A673 (cell line): ENCODE measurements at places on chromosomes 2 and 18. TPM values are rescaled to one million over a fixed set of nuclear protein-coding genes. Genes with fewer than 3 reads are reported as not detected.
A peak's percentile ranks its signal among the peaks of the same experiment; 100 is the strongest.

BIRC6 gene
- total RNA-seq = 73.5 and 75.9 TPM in 2 replicates

GRCh38 chr2:14722904-14723570, 90.5 kb downstream of the LRATD1 start:
- no peak for DNase-seq

DNA sequence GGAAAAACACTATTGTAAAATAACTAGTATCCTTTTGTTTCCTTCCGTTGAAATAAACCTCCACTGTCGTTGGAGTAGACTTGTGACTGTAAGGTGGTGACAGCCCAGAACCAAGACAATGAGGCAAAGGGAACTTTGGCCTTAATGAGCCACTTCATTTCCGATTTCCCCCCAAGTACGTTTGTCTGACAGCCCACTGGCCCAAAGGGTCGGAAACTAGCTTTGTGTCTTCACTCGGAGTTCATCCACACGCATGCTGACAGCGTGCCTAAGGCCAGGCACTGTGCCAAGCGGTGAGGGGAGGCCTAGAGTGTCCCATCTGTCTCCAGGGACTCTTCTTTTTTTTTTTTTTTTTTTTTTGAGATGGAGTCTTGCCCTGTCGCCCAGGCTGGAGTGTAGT, 21.0 kb downstream of the HJURP start:
- DNase-seq = peak; percentile 42

DNA sequence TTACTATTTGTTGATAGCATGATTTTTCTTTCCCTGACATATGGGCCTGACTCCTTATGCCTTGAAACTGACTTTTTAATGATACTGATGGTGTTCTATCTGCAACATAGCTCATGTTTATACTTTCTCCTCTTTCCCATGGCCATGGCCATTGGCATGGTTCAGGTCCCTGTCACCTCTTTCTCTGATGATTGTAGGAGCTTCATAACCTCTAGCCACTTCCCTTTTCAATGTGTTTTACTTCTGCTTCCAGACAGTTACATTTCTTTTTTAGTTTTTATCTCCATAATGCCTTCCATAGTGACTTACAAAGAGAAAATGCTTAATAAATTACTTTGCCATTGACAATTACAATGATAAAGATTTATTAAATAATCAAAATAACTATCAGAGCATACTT, 177.9 kb upstream of the SETBP1 start:
- DNase-seq = no peak

DNA sequence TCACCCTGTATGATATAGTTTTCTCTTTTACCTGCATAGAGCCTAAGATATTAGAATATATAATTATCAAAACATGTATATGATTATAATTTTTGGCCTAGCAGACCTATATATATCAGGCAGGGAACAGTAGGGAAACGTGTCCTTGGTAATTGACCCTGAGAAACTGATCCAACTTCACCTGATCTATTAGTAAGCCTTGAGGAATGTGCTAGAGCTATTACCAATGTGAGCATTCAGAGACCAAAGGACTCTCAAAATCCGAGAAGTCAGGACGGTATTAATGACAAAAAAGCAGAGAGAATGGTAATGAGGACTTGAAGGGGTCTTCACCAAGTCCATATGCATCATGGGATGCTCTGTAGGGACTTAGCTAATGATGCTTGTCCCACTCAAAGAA, 571.9 kb downstream of the CPS1 start:
- no peak for DNase-seq

DNA sequence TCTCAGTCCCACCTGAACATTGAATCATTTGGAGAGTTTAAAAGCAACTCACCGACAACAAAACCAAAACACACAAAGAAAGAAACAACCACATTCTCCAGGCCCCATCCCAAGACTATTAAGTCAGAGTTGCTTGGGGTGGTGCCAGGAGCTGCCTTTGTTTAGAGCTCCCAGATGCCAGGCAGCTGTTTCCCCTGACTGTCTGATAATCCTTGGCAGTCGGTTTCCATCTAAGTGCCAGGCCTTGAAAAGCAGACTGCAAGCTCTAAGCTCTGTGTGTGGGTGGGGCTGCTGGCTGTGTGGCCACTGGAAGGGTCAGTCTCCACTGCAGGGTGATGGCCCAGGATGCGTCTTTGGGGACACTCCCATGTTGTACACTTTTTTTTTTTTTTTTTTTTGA, 255.3 kb upstream of the AGAP1 start:
- peak; percentile 91 for DNase-seq

ZNF892 gene
- 7.2 and 8.2 TPM in 2 replicates for total RNA-seq

DNA sequence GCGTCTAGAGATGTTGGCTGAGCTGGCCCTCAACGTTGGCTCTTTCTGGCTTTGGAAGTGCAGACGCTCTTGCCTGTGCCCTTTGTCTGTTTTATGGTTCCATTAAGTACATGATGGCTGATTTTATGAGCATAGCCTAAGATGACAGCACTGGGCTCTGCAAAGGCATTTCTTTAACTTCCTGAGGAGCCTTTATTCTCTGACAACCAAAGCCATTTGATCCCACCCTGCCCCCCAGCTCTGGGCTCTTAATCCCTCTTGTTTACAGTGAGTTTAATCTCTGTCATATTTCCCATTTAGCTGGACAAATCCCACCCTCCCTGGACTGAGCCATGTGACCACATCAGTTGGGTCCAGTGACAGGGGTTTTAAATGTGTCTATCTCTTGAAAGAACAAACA, 195.9 kb downstream of the ACKR3 start:
- no peak for DNase-seq

DNA sequence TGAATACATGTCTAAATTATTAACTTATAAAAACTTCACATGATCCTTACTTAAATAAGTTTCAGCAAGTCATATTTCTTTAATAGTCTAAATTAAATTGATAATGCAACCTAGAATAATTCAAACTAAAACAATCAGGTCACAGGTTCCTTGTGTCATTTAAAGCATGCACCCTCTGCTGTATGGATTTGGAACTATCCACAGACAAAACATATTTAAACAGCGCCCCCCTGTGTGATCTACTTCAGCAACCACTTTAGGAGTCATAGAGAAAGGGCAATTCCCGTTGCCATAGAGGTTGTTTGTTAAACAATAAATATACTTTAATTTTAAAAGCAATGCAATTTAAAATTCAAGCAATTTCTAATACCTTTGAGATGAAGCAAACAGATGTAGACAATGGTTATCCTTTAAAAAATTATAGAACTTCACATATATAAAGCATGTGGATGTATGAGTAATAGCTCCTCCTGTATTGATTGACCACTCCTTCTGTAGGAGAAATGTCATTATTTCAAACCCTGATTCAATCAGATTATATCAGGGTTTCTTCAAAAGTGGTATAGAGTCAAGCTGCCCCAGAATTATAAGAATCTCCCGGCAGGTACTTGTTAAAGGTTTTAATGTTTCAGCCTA, 21.2 kb downstream of the GRB14 start:
- peak; percentile 84 for DNase-seq

LOXHD1 gene
- 25.5 and 26.4 TPM in 2 replicates for total RNA-seq

DNA sequence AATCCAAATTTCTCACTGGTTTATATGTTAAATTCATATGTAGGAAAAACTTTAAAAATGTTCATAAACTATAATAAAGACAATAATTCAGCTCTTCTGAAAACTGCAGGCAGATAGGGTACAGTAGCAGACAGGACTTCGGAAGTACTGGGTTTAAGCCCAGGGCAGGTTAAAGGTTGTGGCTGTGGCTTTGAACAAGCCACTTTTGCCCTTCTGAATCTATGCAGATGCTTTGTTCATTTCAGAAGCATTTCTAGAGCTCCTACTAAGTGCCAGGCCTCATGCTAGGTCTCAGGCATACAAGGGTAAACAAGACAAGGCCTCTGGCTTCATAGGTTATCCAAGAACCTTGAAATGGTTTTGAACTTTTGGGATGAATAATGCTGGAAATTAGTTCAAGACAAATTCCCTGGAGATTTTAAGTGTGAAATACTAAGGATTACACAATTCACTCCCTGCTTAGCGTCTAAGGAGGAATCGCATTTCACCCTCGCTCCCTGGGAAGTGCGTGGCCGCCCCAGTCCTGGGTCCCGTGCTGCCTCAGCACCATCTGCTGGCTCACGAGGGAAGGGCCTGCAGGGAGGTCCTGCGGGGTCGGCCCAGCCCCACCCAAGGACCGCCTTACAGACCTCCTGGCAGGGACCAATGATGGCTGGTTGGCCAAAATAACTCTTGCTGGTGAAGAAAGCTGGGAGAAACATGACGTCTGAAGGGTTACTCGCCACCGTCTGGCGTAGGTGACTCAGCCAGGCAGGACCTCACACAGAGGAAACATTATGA, 67.7 kb upstream of the L3MBTL4 start:
- DNase-seq = peak; percentile 3

DNA sequence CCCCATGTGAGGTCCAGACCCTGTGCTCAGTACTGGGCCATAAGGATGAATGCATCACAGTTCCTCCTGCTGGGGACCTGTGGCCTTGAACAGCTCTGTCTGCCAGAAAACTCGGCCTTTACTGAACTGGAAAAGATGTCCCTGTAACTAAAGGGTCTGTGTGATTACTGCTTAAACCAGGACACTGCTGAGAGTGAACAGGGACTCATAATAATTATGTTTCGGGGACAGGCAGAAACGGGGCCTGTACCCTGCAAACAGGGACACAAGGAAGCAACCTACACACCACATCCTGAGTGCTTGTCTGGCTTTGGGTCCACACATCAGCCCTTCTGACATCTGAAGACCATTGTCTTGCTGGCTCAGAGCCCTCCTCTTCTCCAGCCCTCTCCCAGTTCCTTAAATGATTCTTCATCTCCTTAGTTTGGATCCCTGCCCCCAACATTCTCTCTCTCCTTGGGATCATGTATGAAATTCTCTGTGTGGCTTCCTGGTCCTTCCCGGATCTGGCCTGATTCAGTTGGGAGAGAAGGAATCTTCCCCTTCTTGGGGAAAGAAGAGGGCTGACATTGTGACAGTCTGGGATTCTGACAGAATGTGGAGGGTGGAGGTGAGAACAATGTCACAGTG, 248.0 kb downstream of the MYCN start:
- no peak for DNase-seq

DNA sequence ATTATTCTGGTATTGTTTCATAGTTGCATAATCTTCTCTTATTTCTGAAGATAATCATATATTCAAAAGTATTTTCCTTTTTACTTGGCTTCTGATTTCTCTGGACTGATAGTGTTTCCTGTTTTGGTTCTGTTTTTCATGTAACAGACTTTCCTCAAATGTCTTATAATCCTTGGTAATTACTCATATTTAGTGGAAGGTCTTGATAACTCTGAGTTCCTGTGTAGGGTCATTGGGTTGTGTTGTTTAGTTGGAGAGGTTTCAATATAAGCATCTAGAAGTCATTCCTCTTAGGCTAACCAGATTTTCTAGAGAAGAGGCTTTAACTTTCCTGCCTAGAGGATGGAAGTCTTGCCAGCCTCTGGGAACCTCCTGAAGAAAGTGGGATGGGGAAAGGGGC, 23.8 kb downstream of the MFSD6 start:
- DNase-seq = no peak

- DNase-seq = peak; percentile 88
Observed at GRCh38 chr2:238425979-238426567, 654 bp upstream of the ASB1 start.

DNA sequence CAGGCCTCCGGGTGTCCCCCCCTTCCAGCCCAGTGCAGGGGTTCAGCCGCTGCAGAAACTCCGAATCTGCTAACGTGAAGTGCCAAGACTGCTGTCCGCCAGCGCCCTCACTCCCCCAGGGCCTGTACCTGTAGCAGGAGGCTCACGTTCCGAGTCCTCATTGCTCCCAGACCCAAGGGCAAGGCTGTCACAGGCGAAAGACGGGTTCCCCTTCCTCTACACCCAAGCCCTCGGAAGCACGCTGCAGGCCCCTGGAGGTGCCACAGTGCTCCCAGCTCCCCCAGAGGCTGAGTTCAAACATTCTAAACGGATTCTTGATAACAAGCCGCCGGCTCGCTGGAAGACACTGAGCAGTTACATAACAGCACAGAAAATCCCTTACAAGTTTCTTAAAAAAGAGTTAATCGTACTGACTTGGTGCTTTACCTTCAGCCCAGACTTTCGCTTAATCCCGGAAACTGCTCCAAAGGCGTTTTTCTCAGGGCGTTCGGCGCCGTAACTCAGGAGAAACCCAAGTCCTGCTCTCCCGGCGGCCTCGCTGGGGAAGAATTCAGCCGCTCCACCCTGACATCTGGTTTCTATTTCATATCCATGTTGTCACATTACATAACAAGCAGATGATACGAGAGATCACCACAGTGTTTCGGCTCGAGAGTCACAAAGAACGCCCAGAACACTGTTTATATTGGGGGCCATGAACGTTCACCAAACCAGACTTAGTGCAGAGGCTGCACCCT, 92.0 kb downstream of the HDAC4 start:
- no peak for DNase-seq

DNA sequence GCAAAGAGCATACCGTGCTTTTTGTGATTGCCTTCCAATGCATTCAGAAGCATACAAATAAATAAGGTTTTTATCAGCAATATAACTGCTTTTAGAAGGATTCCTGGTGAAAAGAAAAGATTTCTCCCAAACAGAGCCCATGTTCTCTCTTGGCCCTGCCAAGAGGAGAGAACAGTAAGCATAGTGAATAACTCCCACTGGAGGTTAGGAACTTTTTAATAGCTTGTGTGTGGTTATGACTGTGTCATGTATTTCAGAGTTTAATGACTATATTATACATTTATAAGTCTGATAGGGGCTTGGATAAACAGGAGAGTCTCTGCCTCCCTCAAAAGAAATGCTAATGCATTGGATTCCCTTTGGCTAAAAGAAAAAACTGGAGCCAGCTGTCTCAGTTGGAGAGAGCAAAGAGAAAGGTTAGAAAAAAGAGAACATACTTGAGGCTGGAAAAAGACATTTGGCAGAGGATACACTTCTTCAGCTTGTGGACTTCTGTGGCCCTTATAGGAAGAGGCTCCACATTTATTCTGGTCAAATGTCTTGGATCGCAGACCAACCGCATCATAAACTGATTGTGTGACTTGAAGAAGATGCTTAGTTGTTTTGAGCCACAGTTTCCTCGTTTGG, 63.0 kb upstream of the SPRED2 start:
- no peak for DNase-seq

RAB6D gene
- total RNA-seq = not detected in 2 replicates

EN1 gene
- total RNA-seq = not detected in 2 replicates

SPATA3 gene
- total RNA-seq = not detected in 2 replicates

GRCh38 chr2:128332091-128332634, 13.5 kb upstream of the HS6ST1 start:
- no peak for DNase-seq
